ENCODE measurements at places on chromosomes 1 and 21.

DNA sequence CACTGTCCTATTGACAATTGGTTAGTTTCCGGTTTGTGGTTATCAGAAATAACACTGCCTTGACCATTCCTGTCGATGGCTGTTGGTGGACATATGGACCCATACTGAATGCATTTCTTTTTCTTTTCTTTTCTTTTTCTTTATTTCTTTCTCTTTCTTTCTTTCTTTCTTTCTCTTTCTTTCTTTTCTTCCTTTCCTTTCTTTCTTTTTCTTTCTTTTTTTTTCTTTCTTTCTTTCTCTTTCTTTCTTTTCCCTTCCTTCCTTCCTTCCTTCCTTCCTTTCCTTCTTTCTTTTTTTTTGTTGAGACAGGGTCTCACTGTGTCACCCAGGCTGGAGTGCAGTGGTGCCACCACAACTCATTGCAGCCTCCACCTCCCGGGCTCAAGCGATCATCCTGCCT, 24.4 kb downstream of the RIPPLY3 start:
- no peak for DNase-seq

GRCh38 chr1:42135426-42135825, 17.8 kb upstream of the GUCA2B start:
- DNase-seq = no peak

DNA sequence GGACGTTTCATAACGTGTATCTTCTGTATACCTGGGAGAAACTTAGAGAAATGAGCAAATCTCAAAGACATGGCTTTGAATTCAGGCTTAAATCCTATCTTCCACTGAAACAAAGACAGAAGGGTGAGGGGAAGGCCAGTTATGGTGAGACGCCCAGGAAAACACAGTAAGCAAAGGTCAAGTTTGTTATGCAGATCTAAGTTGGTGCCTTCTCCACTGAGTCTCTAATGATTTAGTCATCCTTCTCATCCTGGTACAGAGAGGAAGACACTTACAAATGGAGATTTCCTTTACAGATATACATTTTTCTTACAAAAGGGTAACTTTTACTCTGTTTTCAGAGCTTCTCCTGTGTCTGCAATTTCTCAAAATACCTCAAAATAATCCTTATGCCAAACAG, 64.4 kb downstream of the MAP3K7CL start:
- DNase-seq = no peak

DNA sequence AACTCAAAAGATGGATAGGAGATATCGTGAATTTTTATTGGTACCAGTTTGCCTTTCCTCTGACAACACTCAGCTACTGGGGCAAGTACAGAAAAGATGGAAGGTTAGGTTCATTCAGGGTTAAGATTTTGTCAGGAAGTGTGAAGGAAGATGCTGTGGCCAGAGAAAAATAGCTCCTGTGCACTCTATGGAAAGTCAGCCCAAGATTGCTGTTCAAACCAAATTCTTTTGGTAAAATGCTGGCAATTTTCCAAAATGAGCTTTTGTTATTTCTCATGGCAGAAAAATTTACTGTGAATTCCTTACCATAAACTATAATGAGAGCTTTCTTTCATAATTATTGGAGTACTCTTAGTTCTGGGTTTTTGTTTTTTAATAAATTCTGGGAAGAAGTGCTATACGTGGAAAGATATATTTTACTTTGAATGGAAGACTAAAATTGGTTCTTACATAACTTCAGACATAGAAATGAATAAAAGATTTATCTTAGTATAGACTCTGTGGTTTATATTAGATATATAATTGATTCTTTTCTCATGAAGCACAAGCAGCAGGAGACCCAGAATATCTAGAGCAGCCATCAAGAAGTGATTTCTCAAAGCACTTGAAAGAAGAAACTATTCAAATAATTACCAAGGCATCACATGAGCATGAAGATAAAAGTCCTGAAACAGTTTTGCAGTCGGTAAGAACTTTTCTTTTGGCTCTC, 112.2 kb downstream of the USP25 start:
- no peak for DNase-seq

DNA sequence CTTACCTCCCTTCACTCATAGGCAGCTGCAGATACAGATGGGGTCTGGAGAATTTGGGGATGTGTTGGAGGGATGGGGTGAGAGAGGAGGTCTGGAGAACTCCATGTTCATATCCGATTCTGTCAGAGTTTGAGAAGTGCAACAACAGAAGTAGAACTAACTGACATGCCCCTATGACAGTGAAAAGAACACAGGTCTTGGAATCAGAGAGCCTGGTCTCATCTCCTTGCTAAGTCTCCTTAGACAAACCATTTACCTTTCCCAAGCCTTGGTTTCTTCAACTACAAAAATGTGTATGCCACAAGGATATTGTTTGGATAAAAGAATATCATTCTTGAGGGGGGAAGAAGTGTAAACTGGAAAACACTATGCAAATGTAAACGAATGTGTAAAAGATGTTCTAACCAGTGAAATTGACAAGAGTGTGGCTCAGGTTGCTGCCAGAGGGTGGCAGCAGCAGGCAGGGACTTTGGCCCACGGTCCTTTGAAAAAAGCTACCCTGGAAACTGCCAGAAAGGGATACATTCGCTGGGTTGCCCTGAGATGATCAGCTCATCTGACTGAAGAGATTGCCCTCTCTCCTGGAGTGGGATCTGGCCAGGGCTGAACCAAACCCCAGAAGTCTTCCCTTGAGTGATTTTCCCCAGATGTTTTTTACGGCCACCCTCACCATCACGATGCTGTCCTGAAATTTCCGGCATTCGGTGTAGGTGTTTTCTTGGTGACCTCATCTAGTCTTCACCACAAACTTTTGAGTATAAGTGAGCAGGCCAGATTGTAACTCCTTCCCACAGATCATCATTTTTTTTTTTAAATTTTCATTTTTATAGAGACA, 17.0 kb upstream of the CD2 start:
- peak; percentile 57 for DNase-seq

GRCh38 chr1:18793164-18793563, 66.3 kb downstream of the TAS1R2 start:
- DNase-seq = no peak

DNA sequence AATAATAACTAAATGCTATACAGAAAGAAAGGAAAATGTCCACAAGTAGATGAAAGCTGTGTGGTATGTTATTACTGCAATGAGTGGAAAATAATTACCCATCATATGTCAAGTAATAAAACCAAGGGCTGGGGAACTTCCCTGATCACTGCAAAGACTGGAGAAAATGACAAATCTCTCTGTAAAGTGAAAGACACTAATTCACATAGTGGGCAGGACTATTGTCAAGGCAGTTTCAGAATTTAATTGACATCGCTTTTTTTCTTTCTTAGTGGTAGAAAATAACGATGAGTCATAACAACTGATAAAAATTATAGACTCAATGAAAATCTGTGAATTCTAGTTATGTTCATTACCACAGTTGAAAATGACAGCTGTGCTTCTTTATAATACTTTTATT, 153.7 kb upstream of the ST6GALNAC5 start:
- DNase-seq = no peak

- DNase-seq = no peak
Observed at GRCh38 chr1:1756661-1757421, 21.4 kb downstream of the NADK start.

GRCh38 chr1:217867446-217867995, 236.4 kb downstream of the SPATA17 start:
- DNase-seq = no peak

GRCh38 chr1:38029081-38029681, 16.6 kb downstream of the UTP11 start:
- no peak for DNase-seq

DNA sequence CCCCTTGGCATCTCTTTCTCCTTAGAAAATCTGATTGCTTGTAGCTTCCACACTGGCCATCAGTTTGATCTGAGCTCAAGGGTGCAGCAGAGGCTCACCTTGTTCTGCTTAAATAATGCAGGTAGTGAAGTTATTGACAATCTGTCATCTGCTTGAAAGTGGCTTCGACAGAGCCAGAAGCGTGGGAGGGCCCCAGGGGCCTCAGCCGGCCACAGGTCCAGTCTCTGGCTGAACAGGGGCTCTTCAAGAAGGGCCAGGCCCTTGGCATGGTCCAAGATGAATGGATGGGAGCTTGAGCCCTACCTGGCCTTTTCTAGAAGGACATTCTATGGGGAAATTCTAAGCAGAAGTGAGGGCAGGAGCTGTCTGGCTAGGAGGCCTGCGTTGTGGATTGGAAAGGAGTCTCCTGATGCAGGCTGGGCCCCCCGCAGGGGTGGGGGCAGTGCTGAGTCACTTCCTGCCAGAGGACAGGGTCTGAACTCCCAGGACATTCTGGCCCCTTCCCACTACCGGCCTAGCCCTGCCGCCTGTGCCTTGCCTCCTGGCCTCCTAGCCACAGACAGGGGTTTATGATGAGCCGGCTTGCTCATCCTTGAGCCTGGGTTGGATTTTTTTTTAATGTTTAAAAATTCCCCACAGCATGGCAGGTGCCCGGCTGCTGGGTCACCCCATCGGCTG, 162.3 kb upstream of the VAMP3 start:
- no peak for DNase-seq

DNA sequence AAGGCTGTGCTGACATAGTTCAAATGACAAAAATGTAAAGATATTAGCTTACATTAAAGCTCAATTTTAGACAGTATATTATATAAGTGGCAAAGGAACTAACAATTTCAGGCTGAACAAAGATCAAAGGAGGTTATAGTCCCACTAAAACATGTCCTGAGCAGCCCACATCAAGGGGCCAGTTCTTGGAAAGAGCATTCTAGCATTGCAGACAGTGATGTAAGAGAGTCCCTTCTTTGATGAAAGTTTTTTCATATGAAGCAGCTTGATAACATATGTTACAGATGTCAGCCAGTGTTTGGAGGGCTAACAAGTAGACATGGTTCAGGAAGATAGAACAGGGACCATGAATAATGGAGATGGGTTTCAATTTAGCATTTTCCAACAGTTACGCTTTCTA, 301.7 kb downstream of the NTNG1 start:
- no peak for DNase-seq

GRCh38 chr1:208240662-208241355, 3.4 kb downstream of the PLXNA2 start:
- DNase-seq = no peak

- no peak for DNase-seq
Observed at GRCh38 chr1:225347123-225347683, 80.6 kb downstream of the LBR start.

GRCh38 chr1:31615414-31615813, 2.1 kb upstream of the HCRTR1 start:
- DNase-seq = no peak

- no peak for DNase-seq
Observed at GRCh38 chr1:162541619-162542141, 19.8 kb upstream of the UAP1 start.

- no peak for DNase-seq
Observed at GRCh38 chr1:245578771-245579170, 424.0 kb downstream of the KIF26B start.

GRCh38 chr1:202952818-202953217, 5.3 kb downstream of the ADIPOR1 start:
- DNase-seq = no peak

- DNase-seq = no peak
Observed at GRCh38 chr1:2391931-2392509, 379 bp downstream of the RER1 start.

DNA sequence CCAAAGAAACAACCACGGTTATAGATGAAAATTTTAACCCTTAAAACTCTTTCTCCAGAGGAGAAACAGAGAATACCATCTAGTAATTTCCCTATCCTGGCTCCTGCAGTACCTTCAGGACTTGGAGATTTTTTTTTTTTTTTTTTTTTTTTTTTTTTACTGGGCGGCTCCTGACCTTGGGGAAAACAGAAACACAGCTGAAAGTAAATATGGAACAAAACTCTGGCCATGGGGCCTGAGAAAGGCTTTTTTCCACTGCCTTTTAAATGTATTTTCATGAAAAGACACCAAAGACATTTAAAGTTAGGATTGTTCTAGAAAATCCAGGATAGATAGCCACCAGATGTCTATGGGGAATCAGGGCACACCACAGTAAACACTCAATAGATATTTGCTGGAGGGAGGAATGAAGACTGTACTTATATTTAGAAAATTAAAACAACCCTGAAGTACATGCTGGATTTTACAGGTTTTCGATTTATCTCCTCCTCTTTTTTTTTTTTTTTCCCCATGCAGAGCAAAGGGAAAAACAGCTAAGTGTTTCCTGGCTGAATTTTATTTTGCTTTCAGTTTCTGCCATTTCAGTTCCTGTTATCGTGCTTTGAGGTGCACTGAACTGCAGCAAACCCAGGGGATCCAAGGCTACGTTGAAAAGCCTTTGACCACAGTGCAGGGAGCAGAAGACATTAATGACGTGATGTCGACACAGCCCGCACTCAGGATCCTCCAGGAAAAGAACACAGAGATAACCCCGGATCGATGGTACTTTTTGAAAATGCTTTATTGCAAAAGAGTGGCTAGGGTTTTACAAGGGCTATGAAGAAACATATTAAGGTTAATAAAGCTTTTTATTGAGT, 35.7 kb upstream of the CNN3 start:
- DNase-seq = no peak

- DNase-seq = no peak
Observed at GRCh38 chr1:108584428-108584856, 24.5 kb downstream of the EEIG2 start.

- DNase-seq = no peak
Observed at GRCh38 chr1:3334366-3334765, 120.1 kb upstream of the ARHGEF16 start.

GRCh38 chr1:241821363-241821762, 26.6 kb upstream of the EXO1 start:
- DNase-seq = no peak

DNA sequence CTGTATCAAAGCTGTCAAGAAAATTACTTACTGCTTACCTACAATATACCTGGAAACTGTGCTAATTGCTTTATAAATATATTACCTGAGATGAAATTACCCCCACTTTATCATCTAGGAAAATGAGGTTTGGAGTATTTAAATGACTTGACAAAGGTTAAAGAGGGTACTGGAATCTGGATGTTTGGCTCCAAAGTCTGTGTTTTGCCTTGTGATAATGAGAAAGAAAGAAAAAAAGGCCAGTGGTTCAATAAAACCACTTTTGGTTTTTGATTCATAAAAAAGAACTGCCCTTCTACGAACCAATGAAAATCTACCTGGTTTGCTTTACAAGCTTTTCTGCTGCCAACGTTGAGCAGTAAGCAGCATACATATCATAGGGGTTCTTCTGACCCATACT, 61.3 kb upstream of the MUTYH start:
- DNase-seq = no peak

- no peak for DNase-seq
Observed at GRCh38 chr1:10856176-10856683, 59.8 kb upstream of the CASZ1 start.

DNA sequence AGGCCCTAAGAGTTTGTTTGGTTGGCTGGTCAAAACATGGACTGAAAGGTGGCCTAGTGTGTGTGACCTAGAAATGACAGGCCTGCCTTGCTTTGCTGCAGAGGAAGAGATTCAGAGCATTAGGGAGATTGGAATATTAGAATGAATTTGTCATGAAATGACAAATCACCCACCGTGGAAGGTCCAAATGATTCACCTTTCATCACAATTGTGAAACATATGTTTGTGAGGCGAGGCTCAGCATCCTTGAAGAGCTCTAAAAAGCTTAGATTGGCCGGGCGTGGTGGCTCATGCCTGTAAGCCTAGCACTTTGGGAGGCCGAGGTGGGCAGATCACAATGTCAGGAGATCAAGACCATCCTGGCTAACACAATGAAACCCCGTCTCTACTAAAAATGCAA, 5.5 kb downstream of the LCE1B start:
- no peak for DNase-seq

Data from stimulated activated CD8-positive, alpha-beta memory T cell treated with anti-CD3 and anti-CD28 coated beads, Interleukin-2, amount 100 ng/mL, for 1 hour (primary cell).